ENCODE measurements at places on chromosomes 2 and 18.

GRCh38 chr18:45007531-45007930 lies 326.8 kb downstream of the SETBP1 start:
- no peak for DNase-seq

DNA sequence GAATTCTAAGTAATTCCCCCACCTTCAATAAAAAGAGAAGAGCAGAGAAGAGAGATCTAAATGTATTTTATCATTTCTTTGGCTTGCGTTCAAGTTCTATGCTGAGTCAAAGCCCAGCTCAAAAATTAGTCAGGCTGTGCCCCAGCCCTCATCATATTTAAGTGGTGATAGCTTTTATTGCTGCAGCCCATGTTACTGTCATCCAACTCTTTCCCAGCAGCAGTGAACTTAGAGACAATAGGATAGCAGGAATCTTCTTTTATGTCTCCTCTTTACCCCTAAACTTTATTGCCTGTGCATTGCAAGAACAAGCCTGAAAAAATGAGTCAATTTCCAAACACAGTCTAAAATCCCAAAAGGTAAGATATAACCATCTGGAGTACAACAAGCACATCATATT lies 1599.3 kb upstream of the PIK3C3 start:
- no peak for DNase-seq

DNA sequence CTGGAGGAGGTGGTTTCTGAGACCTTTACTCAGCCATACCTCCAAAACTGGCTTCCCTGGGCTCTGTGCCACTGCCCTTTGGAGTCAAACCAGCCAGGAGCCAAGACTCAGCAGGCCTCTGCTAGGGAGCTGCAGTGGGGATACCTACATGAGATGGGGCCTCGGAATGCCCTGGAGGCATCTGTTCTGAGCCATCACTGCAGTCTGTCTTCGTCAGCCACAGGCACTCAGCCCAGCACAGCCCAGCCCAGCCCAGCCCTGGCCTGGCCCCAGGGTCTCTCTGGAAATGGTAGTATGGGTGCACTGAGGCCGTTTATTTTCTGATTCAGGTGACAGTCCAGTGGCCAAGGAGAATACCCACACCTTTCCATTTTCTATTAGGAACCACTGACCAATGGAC lies 209.8 kb downstream of the CELF4 start:
- no peak for DNase-seq

GRCh38 chr2:217151509-217152206 lies 291.8 kb upstream of the TNP1 start:
- DNase-seq: no peak

DNA sequence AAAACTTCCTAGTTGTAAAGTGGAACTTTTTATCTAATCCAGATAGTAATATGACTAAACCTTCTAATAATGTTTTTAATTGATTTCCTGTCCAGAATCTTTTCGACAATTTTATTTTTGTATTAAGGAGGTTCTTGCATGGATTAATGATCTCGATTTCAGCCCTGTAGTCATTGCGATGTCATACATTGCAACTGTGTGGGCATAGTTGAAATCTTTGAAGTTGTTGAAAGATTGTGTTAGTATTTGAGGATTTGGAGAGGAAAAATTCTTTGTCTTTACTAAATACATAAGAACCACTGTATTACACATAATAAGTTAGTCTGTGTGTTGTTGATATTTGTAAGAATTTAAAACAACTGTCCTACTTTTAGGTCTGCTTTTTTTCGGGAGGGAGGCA lies 31.1 kb downstream of the ACSL3 start:
- no peak for DNase-seq

DNA sequence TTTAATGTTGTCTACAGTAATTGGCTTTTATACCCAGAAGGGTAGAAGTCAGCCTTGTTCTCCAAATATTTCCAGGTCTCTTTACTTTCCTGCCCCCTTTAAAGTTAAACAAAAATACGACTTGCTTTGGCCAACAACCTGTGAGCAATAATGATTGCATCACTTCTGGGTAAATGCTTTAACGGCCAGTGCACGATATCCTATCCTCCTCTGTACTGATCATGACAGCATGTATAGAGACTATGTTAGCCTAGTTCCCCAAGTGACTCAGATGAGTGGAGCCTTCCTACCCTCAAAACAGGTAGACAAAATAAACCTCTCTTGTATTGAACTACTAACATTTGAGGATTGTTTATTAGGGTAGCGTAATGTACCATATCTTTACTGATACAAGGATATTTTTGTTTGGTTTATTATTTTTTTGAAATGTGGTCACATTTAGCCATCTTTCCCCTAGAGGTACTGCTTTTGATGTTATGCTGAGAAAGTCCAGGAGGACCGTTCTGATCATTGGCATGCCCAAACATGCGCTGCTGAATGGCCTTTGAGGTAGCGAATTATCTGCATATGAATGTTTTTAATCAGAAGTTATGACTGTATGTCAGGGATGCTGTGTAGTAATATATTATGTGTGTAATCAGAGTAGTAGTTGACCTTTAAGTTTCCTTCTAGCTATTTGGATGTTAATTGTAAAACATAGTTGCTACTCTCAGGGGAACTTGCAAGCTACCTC lies 262.6 kb upstream of the DCC start:
- no peak for DNase-seq

DNA sequence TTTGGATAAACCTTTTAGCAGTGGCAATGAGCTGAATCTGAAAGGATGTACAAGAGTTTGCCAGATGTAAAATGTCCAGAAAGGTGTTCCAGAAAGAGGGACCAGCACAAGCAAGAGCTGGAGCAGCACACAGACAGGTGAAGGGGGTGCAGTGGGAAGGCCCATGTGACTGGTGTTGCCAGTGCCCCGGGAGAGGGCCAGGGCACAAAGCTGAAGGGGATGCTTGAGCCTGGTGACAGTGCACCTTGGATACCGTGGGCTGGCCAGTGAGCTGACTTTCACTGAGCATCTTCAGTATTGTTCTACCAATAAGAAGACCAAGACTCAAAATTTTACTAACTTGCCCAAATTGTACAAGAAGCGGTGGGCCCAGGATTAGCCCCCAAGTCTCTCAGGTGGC lies 132.3 kb upstream of the ALPP start:
- DNase-seq: no peak

DNA sequence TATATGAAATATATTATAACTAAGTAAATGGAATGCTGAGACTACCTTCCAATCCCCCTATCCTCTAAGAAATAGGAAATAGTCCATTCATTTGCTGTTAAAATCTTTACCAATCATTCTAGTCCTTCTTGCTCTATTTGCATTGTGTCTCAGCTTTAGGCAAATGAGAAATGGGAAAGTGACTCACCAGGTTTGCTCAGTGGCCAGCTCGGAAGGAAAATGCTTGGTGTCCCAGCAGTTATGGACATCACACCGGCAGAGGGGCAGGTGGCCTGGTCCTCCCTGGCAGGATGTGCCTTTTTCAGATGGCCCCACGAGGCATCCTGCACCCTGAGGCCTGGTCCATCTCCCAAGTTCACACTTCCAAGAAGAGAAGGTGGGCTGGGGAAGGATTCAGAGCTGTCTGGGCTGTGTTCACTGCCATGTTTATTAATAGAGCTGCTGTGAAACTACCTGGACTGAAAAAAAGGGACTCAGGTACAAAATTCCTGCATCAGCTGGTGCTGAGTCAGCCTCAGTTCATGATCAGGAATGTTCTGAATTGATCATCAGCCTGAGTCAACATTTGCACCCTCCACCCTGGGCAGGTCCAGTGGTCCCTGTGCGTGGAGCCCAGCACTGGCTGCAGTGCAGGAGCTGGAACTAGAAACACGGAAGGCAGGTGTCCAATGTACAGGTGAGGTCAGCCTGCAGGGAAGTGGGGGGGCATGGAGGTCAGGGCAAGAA lies 60.1 kb upstream of the ARL4C start:
- DNase-seq: no peak

GRCh38 chr18:42444349-42444748 lies 489.3 kb downstream of the PIK3C3 start:
- no peak for DNase-seq

GRCh38 chr2:17871639-17872038 lies 6.8 kb upstream of the KCNS3 start:
- DNase-seq: no peak

DNA sequence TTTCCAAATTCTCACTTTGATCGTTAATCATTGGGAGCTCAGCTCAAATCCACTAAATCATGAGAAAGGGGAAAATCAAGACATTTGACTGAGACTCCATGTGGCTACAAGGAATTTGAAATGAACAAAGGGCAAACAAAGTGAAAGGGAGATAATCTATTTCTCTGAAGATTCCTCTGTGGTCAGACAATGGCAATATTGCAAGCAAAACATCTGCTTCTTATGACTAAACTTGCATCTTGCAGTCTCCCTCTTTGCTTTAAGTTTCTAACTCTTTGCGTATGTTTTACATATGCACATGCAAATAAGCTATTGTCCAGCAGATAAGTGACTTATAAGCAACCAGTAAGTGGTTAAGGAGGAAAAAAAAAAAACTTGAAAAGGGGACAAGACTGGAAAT lies 299.1 kb upstream of the NXPH2 start:
- DNase-seq: no peak

- DNase-seq: peak; percentile 30
Measured at GRCh38 chr2:38301340-38301968, 75.6 kb downstream of the ATL2 start.

DNA sequence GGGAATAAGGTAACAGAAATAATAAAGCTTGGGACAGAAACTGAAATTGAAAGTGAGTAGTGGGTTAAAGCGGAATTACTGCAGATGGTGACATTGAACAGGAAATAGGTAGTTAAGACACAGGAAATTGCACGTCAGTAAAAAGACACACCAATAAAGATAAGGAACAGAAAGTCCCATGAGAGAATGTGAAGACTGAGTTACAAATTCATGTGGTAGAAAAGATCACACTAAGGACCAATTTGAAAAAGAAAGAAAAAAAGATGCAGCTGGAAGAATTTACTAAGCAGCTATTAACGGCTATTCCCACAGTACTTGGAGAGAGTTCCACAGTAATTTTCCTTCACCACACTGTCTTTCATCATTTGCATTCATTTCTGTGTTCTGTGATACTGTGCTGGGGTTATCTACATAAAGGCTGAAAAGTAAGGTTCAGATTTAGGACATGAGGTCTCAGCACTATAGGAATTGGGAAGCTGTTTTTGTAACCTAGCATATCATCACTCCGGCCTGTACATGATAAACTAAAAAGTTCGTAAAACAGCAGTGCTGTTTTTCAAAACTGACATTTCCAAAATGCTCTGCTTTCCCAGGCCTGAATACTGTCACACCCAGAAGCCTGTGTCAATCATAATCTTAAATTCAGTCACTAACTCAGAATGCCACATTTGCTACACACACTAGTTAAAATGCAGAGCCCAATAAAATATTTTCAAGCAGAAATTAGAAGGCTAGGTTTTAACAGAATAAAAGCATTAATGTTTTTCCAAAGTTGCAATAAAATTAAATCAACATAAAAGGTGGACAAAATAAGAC lies 42.9 kb downstream of the SRBD1 start:
- DNase-seq: no peak

- DNase-seq: no peak
Measured at GRCh38 chr18:45167631-45168280, 447.5 kb upstream of the SLC14A2 start.

GRCh38 chr2:164449706-164450105 lies 171.6 kb downstream of the GRB14 start:
- no peak for DNase-seq

- no peak for DNase-seq
Measured at GRCh38 chr18:67453901-67454300, 62.6 kb downstream of the DSEL start.

DNA sequence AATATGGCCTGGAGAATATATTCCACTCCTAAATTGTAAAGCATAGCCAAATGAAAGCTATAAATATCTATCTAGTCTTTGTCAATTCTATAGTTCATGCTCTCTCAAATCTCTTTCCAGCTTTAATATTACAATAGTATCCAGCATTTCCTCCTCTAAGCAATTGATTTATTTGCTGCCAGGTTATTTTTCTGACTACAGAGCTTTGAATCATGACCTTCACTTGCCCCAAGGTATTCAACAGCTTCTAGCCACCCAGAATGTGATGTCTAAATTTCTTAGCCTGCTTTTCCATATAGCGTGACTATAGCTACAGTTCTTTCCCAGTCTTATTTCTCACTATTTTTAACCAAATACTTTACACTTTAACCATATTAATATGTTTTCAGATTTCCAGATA lies 1287.6 kb downstream of the LRP1B start:
- DNase-seq: no peak

- no peak for DNase-seq
Measured at GRCh38 chr18:38941711-38942561, 1376.3 kb upstream of the CELF4 start.

GRCh38 chr2:24908461-24908901 lies 11.6 kb downstream of the ADCY3 start:
- DNase-seq: no peak

GRCh38 chr2:18268400-18268799 lies 292.1 kb downstream of the RDH14 start:
- DNase-seq: no peak

GRCh38 chr18:33805592-33805991 lies 227.6 kb downstream of the ASXL3 start:
- DNase-seq: no peak

DNA sequence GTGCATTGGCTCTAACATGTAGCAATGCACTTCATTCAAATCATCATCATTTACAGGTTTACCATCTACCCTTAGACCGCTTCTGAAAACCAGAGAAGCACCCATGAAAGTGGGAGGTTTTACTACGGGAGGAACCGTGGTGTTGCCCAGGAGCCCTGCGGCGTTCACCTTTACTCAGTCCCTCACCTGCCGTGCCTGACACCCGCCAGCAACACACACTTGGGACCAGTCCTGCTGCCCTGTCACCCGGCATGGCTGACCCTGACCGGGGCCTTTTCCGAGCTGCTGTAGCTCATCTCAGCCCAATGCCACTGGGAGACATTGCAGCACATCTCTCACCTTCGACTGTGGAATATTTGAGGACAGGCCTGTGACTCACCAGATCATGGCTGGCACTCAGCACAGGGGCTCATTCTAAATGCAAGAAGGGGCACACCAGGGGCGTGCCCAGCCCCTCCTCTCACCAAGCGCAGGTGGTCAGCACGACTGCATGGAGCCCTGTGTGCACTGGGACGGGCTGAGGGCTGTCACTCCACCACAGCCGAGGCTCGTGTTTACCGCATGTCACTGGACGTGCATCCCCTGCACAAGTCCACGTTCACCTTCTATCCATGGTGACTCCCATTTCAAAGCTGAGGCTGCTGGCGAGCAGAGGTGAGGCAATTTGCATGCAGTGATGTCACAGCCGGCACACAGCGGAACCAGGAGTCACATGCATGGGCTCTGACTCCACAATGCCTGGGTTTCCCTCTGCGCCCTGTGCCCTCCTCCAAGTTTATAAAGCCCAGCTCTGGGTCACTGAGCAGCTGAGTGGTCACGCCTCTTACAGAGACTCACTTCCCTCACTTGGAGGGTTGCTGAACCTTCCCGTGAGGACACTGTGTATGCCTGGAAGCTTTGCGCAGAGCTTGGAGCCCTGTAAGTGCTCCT lies 76.7 kb upstream of the SNTG2 start:
- peak; percentile 28 for DNase-seq

- no peak for DNase-seq
Measured at GRCh38 chr2:203650860-203651613, 55.4 kb upstream of the CD28 start.

GRCh38 chr18:75109319-75109691 lies 99.6 kb downstream of the PTGR3 start:
- DNase-seq: no peak

GRCh38 chr2:222887124-222887523 lies 26.3 kb downstream of the ACSL3 start:
- DNase-seq: no peak

All from H9 (cell line).